ENCODE measurements at places on chromosomes 3 and 15.

GRCh38 chr15:69530991-69531664 is 78.5 kb downstream of the RPLP1 start:
- DNase-seq = no peak

DNA sequence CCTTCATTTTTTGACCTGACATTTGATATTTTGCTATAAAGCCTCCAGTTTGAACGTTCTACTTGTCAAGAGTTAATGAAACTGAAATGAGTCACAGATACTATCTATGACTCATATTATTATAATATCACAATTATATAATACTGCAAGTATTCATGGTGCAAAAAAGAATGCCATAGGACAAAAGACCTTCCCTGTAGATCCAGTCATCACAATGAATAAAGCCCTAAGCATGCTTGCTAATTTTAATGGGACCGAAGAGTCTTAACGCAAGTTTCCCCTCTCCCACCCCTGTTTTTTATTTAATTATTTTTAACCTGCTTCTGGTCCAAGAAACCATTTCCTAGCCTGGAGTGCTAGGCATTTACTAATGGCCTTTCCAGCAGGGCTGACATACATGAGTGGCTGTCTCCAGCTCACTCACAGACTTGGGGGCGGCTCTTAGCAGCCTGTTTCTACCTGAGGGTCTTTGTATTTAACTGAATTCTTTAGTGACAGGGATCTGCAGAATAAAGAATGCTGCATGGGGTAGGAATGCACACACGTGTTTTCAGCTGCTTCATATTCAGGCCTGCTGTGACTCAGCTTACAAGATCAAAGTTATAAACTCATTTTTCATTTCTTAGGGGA is 61.2 kb downstream of the THBS1 start:
- DNase-seq = no peak

DNA sequence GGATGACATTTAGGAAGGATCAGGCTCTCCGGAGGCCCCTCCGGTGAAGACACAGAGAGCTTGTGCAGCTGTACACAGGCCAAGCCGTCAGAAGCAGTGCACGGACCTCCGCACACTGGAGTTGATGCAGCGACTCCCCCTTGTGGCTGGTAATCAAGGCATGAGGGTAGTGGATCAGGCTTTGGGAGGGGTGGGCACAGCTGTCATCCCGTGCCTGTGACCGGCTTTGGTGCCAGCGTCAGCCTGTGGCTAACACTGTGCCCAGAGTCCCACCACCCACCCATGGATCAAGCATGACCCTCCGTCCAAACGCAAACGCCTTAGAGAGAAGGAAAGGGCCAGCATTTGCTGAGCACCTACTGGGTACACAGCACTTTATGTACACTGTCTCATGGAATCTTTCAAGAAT is 8.2 kb upstream of the GRIP2 start:
- no peak for DNase-seq

DNA sequence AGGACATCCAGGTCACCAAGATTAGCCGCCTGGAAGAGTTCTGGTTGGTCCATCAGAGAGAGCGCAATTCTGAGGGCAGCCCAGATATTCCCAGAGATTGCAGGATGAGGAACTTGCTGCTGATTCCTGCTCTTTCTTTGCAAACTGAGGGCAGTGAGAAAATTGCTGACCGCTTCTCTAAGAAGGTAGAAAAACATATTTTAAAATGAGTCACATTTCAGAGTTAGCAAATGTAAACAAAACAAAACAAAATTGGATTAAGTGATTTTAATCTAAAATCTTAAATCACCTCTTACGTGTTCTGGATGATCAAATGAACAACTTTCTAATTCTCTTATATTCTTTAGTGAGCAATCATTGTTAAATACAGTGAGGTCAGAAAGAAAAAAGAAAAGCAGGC is 149.0 kb downstream of the USP13 start:
- DNase-seq = no peak

Measured in cortex of kidney (tissue), 1 donor.